ENCODE measurements at places on chromosomes 1 and 21.

GRCh38 chr1:155226910-155227260, 18.4 kb downstream of the MTX1 start:
- DNase-seq, result peak; percentile 58

DNA sequence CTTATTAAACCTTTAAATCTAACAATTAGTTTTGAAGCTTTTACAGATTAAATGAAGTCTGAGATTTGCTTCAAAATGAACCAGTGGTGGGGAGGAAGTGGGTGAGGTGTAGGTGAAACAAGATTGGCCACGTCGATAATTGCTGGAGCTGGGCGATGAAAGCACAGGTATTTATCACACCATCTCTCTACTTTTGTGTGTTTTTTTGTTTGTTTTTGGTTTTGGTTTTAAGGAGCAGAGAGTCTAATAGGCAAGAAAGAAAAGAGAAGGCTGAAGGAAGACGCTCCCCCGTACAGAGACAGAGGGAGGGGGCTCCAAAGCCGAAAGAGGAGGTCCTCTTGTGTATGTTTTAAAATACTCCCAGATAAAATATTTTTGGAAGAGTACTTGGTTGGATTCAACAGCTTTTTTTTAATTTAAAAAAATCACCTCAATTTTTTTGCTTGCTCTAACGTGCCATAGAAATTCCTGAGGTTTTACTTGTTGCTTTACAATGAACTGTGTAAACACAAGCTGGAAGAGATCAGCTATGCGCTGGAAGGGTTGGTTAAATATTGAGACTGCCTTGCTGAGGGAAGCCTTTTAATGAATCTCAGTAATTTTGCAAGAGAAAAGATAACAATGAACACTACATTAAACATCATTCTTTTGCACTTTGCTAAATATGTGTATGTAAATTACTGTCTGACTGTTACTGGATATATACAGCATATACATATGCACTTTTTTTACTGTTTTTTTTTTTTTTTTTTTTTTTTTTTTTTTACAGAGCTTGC, 6.7 kb upstream of the LGALS8 start:
- peak; percentile 76 for DNase-seq

DNA sequence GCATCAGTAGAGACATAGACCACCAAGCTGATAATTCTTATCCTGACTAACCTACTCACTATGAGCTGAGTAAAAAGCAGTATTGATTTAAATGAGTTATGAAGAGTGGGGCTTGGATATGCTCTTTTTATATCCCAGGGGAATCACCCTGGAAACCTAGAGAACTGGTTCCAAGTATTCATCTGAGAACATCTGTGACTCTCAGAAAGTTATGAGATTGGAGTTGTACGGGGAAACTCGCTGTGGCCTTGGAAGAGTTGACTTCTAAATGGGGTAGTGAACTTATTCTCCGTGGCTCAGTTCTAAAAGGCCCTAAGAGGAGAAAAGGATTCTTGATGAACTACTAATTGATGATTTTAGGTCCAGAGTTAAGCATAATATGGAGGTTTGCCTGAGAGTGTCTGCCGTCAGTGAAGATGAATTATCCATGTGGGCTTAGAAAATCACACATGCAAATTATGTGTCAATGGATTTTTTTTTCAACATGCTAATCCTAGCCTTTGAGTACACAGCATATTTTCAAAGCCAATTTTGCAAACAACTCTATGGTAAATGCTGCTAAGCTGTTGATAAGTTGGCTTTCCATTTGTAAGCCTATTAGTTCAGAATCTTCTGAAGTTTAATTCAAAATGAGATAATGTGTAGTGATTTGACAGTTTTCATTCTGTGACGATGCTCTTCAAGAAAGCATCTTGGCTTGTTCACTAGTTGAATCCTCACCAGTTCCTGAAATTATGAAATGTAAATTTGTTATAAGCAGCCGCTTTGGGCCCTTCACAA, 122.7 kb downstream of the FGGY start:
- no peak for DNase-seq

DNA sequence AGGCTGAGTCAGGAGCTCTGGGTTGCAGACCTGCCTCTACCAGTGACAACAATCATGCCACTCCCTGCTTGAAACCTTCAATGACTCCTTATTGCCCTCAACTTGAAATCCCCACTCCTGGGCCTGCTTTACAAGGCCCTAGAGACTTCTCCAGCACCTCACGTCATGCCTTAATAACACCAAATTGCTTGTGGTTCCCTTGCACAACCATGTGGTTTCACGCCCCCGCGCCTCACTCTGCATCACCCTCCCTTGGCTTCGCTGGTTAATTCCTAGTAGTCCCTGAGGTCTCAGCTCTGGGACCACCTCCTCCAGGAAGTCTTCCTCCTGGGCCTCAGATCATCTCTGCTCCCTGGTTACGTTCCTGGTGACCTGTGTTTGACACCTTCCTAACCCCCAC, 33.0 kb downstream of the EPHA2 start:
- peak; percentile 26 for DNase-seq

- peak; percentile 38 for DNase-seq
Measured at GRCh38 chr1:23673086-23673813, 18.4 kb upstream of the RPL11 start.

GRCh38 chr1:77416692-77417450, 135.1 kb downstream of the AK5 start:
- no peak for DNase-seq

DNA sequence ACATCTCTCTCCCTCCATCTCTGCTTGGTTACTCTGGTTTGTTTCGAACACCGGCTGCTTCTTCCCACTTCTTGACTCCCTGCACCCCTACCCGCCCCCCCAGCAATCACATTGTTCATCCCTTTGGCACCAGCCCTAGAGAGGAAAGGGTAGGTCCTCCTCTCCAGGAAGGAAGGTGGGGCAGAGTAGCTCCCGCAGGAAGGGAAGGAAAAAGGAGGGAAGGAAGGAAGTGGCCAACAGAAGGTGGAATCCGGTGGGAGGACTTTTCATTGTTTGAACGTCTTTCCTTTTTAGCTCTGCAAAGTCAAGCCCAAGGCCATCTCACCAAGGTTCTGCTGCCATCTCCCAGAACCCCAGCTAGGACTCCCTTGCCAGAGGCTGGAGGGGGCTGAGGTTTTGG, 18.0 kb downstream of the IER5 start:
- no peak for DNase-seq

- no peak for DNase-seq
Measured at GRCh38 chr1:22775478-22775877, 64.8 kb downstream of the EPHB2 start.

DNA sequence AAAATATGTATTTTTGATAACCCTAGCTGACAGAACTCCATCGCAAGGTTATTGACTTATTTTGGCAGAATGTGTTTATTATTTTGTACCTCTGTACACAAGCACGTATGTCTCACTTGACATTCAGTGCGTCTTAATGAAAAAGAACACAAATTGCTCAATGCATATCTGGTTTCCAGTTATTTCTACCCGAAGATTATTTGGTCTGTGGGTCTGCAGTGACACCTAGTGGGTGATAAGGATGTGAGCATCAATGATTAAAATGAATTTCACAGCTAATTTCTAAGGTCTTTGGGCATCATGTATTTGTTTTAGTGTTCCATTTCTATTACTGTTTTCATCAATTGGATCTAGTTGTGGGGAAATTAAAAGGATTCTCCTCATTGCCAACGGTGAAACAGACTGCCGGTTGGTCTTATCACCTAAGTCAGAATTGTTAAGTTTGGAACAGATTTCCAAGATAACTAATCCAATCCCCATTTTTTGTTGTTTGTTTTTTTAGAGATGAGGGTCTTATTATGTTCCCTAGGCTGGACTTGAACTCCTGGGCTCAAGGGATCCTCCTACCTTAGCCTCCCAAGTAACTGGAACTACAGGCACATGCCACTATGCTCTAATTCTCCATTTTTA, 13.9 kb downstream of the DDX20 start:
- DNase-seq, result peak; percentile 54

DNA sequence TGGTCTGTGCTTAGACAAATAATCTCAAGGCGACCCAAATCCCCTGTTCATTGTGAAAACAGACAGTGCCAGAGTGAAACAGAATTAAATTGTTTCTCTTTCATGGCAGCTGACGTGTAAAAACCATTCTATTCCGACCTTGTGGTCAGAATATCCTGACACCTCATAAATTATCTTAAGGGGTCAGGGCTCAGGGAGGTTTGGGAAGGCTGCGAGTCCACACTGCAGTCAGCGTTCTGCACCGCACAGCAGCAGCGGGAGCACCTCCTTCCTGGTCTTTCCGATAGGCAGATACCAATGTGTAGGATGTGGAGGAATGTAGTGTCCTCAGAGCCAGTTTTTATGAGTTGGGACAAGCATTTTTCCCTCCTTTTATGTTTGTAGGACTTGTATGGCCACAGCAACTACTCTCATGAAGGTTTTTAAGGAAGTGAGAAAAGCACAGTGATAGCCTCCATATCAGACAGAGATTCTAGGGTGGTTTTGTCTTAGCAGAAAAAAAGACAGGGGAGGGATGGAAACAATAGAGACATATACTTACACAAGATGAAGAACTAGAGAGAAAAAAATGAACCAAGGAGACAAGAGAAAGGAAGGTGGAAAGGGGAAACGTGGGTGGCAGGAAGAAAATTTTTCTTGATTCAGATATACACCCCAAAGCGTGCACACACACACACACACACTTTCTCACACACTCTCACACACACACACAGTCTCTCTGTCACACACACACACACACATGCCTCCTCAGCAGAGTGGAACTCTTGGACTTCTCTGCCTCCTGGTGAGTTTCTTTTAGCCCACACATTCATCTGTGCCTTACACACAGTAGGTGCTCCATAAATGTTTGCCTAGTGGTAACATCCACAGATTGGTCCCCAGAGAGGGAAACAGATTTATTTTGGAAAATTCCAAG, 68.6 kb downstream of the NTMT2 start:
- DNase-seq, result no peak

DNA sequence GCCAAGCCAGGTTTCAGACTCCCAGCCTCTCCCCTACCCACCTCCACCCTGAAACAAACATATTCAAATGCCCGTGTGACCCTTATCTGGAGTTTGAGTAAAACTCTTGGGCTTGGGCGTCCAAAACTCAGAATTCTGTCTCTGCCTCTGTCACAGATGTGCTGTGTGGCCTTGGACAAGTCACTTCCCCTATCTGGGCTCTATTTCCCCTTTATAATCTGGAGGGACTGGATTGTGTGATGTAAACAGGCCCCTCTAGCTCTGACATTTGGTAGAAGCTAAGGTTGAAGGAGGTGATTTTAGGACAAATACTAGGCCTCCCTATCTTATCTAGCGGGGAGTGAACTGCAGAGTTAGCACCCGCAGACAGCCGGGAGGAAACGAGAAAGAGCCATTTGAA, 67.5 kb downstream of the IGSF21 start:
- no peak for DNase-seq

DNA sequence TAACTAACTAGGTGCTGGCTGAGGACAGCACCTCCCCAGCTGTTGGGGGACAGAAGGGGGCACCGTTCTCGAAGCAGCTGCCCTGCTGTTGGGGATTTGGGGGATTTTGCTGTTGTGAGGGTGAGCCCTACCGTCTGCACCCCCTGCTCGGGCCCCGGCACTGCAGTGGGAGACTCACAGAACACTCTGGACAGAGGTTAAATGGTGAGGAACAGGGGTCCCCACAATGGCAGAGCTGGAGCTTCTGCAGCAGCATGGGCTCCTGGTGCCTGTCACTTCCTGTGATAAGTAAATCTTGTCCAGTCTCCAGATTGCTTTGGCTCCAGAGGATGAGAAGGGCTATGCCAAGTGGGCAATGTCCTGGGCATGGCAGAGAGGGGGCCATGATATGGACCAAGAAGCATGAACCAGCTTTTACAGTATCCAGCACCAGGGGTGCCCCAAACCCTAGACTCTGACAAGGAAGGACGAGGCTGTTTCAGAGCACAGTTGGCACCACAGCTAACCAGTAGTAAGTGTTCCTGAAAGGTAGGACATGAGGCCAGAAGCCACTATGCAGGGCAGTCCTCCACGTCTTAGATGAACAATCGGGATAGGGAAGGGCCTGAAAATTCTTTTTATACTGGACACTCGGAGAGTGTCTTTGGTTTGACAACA, 365.1 kb upstream of the VAMP3 start:
- peak; percentile 10 for DNase-seq

GRCh38 chr1:184890539-184890973, 83.8 kb downstream of the NIBAN1 start:
- DNase-seq, result peak; percentile 54

DNA sequence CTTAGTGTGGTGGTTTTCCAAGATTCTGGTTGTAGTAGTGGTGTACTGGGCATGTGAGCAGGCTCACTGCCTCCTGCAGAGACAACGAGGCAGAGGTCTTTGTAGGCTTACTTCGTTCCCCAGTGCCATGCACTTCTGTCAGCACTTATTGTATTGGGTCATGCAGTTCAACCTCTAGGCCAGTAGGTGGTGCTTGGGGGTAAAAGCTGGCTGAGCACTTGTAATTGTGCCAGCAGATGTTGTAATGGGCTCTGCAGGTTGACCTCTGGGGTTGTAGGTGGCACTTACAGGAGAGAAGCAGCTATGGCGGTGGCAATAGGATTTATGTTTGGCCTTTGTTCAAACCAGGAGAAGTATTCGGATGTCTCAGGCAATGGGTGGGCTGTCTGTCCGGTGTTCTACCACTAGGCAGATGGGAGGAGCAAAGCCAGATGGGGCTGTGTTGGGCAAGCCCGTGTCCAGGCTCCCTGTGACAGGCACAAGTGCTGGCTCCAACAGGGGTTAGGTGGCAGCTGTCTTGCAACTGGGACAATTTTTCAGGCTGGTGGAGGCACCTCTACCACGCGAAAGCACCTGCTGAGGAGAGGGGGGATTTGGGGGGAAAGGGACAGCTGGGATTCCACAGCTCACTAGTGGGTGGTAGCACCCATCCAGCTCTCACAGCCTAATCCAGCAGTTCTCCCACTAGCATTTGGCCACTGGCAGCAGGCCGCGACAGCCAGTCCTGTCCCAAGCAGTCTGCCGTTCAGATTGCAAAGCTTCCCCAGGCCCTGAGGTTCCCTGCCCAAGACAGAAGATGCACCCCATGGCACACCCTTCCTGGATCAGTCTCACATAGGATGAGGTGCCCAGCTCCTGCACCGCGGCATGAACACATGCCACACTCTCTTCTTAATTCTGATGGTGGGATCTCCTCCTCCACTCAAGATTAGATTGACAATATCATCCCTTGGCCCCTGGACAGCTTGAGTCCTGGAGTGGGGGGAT, 274.5 kb downstream of the CTH start:
- DNase-seq, result peak; percentile 54

- DNase-seq, result no peak
Measured at GRCh38 chr1:223011505-223011856, 131.6 kb downstream of the TLR5 start.

- DNase-seq, result peak; percentile 49
Measured at GRCh38 chr1:41496080-41497055, 11.9 kb upstream of the EDN2 start.

All from activated CD4-positive, alpha-beta memory T cell treated with anti-CD3 and anti-CD28 coated beads, Interleukin-2, amount 10 ng/mL, durations not matched to agents 7 days and 5 days (primary cell).